Renal pelvis (tissue), 12 donors: ENCODE measurements at places on chromosomes 2 and 18. TPM values are rescaled to one million over a fixed set of nuclear protein-coding genes. Genes with fewer than 3 reads are reported as not detected.

DNA sequence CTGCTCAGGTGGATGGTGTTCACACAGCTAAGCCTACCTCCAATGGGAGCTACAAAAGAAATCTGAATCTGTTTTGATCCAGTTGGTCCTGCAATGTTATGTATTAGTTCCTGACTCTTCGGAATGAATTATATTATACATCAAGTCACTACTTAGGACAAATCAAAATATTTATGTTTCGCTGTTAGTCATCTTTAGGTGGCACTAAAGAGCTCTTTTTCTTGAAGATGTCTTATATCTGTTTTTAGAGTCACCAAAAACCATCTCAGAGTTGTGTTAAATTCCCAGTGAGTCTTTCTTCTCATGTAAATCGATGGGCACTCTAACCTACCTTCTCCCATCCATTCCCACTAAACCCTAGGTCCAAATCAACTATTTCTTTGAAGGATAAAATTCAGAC is 2.2 kb downstream of the DNER start:
- DNase-seq: no peak

DNA sequence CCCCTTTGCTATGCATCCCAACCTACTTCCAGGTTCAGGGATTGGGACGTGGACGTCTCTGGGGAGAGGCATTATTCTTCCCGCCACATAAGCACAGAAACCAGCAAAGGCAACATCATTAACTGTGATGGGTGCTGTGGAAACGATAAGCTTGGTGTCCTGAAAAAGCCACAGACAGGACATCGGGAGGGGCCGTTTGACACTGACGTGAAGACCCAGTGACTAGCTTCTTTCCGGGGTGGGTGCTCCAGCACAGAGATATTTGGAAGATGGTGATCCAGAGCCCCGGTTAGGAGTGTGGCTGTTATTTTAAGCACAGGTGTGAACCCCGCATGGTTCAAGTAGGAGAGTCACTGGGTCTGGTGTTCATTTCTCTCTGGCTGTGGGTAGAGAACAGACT is 163.8 kb upstream of the HDAC4 start:
- DNase-seq: no peak

GRCh38 chr2:173555833-173556232 is 201.2 kb downstream of the CDCA7 start:
- peak; percentile 42 for DNase-seq

- no peak for DNase-seq
These were observed 33.3 kb downstream of the STRADB start for GRCh38 chr2:201484805-201485204.

DNA sequence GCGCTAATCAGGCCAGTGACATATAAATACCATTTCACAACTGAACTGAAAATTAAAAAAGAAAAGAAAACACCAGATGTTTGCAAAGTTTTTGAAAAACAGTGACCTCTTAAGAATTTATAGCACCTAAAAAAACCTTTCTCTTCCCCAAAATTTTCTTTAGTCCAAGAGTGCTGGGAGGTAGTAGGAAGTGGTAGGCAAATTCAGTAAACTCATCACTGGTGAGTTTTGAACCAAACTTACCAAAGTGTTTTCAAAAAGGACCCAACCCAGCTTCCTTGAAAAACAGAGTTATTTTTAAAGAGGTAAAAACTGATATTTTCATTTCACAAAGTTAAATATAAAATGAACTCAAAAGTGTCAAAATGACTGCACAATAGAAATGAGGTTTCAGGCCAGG is 90.4 kb downstream of the TMEM247 start:
- DNase-seq: no peak

DNA sequence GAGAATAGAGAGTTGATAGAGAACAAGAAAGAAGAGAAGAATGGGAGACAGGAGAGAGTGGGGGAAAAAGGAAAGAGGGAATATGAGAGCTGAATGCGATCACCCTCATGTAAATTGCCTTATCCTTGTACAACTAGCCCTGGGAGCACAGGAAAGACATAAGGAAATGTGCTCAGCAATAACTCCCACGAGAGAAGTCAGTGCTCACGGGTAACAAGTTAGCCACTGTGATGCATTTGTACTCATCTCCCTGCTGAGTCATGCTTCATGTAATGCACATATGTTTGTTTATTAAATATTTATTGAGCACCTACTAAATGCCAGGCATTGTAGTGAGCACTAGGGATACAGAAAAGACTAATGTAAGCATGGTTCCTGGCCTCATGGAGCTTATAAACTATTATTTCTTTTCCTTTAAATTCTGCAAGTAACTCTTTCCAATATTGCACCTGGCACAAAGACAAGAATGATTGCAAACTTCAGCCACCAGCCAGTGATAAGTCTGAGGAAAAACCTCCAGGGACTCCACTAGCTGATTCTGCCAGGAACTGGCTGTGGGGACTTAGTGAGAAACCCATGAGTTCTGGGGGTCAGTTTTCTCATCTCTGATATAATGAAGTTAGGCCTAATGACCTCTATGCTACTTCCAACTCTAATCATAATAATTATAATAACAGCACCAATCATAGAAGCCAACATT is 124.1 kb downstream of the LNPK start:
- no peak for DNase-seq

GRCh38 chr2:165953306-165953654 is 296 bp downstream of the TTC21B start:
- DNase-seq: no peak

DNA sequence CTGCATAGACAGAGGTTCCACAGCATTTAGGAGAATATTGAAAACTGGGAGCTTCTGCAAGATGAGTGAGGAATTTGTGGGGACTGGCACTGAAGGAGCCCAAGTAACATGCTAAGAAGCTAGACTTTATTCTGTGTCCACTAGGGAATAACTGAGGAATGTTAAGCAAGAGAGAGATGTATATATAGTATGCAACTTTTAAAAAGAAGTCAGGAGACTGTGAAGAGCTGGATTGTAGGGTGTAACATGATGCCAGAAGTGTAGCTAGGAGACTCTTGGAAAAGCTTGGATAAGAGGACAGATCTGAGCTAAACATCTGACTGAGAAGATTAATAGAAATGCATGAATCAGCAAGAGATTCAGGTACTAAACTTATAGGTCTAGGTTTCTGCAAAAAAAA is 270.6 kb upstream of the MMADHC start:
- DNase-seq: no peak

DNA sequence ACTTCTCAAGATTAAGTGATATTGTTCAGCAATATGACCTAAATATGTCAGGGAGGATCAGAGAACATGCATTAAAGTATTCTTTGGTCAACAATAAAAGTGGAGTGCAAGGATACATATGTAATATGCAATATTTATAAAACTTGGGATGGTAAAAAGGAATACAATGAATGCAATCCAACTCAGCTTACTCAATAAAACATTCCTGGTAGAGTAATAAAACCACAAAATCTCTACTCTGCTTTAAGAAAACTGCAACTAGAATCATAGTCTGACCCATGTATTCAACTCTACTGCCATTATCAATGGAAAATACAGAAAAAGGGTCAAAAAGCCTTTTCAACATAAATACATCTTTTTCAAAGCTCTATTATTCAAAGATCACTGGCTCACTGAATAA is 11.6 kb downstream of the IRS1 start:
- no peak for DNase-seq

GRCh38 chr2:189281201-189281600 is 101.6 kb upstream of the COL5A2 start:
- DNase-seq: no peak

Gene FEV
- polyA plus RNA-seq: not detected

Gene KIF1A
- 17.8 TPM for polyA plus RNA-seq

Gene NR4A2
- polyA plus RNA-seq: 0.60 TPM

Gene TUBB8B
- 1.3 TPM for polyA plus RNA-seq

Gene DOK6
- polyA plus RNA-seq: 21.9 TPM

Gene SRD5A2
- polyA plus RNA-seq: 0.10 TPM

Gene FOSL2
- polyA plus RNA-seq: 27.7 TPM

Gene EVA1A
- polyA plus RNA-seq: 13.1 TPM

Gene RAB6C
- 0.04 TPM for polyA plus RNA-seq
